ENCODE measurements at places on chromosomes 3 and 15.

DNA sequence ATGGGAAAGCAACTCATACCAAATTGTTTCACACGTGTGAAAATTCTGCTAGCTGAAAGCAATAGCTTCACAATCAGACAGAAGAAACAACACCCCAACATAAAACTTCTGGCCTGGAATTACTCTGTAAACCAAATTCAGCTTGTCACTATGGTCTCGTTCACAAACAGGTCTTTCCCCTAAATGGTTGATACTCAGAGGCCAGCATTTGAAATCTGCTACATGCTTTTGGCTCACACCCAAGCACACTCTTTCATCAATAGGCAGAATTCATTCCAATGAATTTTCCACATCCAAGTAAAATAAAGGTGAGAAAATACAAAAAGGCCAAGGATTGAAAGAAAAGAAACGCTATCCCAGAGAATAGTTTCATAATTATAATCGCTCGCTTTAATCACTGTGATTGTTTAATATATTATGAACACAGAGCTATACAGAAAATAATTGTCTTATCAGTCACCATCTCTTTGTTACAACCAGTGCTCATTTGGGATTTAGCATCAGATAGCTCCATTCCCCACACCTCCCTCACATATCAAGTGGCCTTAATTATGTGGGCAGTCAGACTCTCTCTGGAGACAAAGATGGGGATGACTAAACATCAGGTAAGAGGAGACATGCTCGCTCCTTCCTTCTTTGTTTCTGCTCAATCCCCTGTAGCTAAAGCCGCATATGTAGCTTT lies 503.8 kb upstream of the ARRDC4 start:
- no peak for DNase-seq

GRCh38 chr3:72739531-72740466 lies 108.4 kb downstream of the SHQ1 start:
- no peak for DNase-seq

GRCh38 chr15:82952158-82953081 lies at the start of gene HOMER2:
Gene HOMER2 (minus strand): TSS chr15:82952720. CDS start chr15:82952535, 185 bp downstream.
- DNase-seq = peak; percentile 52

DNA sequence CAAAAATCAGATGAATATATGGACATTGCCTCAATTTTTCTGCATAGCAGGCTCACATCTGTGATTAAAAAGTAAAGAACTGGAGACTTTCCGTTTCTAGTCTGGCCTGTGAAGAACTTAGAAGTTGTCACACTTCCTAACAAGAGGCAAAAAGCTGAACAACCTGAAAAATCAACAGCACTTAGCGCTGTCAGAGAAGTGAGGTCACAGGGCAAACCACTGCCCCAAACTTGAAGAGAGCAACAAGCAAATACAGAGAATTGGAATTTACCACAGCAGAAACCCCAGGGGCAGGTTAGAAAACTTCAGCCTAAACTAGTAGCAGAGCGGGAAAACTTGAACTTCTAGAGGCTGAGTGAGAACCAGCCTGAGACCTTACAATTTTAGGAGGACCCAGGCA lies 38.9 kb downstream of the CCDC54 start:
- no peak for DNase-seq

GRCh38 chr3:108171106-108171505 lies 51.1 kb downstream of the IFT57 start:
- no peak for DNase-seq

GRCh38 chr15:29616512-29616911 lies 205.8 kb downstream of the TJP1 start:
- no peak for DNase-seq

DNA sequence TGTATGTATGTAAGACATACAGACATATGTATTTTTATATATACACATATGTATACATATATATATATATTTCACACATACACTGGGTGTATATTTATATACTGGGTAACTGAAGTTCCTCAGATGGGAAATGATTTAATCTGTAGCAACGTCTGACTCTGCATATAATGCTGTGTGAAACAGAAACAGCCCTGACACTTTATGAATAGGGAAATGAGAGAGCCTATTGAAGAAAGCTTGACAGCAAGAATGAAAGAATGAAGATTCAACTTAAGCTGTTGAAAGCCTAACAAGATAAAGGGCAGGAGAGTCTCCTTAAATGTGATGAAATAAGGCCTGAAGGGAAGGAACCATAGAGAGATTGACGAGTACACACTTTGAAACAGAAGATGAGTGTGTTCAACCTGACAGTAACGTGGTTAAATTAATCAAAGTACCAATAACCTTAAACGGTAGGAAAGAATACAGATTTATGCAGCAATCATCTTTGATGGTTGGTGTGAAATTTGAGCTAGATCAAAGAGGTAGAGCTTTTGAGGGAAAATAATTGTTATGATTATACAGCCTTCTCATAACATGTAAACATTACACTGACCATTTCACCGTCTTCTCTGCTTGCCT lies 169.9 kb downstream of the MECOM start:
- no peak for DNase-seq
